ENCODE measurements at places on chromosomes 4 and X.

DNA sequence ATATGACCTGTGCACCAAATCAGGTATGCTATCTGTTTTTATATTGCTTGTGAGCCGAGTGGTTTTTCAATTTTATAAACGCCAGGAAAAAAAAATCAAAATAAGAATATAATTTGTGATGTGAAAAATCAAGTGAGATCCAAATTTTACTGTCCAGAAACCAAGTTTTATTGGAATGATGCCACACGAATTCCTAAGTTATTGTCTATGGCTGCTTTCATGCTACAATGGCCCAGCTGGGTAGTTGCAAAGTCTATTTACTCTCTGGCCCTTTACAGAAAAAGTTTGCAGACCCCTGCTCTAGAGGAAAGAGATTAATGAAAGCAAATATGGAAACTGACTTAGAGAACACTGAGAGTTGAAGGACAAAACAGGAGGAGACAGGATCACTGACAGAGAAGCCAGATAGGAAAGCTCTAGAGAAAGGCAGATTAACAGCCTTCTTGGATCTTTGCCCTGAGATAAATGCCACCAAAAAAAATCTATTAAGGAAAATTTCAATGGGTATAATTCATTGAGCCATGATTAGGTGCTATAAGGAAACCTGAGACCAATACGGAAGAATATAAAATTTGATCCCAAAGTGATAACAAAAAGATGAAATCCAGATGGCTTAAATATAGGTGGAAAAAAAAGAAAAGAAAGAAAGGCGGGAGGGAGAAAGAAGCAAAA, 29.8 kb downstream of the PRSS12 start:
- DNase-seq = no peak

DNA sequence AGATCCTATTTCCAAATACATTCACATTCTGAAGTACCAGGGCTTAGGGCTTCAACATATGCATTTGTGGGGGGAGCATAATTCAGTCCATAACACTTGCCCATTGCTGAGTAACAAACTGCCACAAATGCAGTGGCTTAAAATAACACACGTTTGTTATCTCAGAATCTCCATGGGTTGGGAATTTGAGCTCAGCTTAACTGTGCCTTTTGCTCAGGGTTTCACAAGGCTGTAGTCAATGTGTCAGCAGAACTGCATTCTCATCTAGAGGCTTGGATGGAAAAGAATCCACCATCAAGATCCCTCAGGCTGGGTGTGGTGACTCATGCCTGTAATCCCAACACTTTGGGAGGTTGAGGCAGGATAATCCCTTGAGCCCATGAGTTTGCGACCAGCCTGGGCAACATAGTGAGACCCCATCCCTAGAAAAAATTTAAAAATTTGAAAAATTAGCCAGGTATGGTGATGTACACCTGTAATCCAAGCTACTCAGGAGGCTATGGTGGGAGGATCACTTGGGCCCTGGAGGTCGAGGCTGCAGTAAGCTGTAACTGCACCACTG, 25.8 kb upstream of the TBL1X start:
- DNase-seq = no peak

DNA sequence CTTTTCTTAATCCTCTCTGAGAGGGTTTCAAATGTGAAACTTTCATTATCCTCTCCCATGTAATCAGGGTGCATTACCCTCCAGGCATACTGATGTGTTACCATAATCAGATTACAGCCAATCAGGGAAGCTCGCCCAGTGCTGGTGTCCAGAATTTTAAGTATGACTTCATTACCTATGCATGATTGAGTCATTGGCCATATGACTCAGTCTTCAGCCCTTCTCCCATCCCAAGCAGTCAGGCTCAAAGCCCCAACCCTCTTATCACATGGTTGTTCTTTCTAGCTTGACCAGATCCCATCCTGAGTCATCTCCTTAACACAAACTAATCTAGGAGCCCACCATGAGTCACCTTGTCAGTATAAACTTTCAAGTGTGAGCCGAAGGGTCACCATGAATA, 1668.1 kb upstream of the AGA start:
- DNase-seq = no peak

DNA sequence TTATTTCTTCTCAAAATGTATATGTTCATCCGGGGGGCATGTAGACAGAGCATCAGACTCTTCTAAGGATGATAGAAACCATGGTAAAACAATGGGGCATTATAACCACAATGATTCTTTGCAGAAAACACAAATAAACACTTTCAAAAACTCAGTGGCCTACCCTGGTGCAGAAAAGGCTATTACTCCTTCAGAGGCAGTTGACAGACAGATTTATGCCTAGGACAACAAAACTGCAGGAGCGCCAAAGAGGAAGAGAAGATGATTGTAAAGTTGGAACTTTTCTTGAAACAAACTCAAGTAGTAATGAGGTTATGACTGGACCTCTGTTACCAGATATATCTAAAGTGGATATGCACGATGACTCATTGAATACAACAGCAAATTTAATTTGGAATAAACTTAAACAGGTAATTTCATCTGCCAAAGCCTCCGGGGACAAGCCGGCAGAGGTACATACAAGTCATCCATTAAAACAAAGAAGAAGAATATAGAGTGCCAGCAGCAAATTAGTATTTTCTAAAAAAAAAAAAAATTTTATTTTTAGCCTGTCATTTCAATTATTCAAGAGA, 1068.4 kb upstream of the INTU start:
- DNase-seq = no peak

DNA sequence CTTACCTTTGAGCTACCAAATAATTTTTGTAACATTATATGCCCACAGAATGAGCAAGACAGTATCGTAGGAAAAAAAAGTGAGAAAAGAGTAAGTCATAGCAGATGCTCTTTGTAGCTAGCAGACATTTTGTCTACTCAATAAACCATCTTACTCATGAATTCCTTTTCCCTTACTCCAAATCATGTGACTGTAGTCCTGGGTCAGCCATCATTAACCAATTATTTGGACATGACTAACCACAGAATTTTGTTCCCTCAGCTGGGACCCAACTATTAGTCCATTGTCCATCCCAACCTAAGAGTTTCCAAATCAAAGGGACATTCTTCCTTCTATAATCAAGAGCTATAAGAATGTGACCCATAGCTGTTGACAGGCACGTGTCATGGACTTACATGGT, 11.4 kb downstream of the UBE2D3 start:
- DNase-seq = no peak

DNA sequence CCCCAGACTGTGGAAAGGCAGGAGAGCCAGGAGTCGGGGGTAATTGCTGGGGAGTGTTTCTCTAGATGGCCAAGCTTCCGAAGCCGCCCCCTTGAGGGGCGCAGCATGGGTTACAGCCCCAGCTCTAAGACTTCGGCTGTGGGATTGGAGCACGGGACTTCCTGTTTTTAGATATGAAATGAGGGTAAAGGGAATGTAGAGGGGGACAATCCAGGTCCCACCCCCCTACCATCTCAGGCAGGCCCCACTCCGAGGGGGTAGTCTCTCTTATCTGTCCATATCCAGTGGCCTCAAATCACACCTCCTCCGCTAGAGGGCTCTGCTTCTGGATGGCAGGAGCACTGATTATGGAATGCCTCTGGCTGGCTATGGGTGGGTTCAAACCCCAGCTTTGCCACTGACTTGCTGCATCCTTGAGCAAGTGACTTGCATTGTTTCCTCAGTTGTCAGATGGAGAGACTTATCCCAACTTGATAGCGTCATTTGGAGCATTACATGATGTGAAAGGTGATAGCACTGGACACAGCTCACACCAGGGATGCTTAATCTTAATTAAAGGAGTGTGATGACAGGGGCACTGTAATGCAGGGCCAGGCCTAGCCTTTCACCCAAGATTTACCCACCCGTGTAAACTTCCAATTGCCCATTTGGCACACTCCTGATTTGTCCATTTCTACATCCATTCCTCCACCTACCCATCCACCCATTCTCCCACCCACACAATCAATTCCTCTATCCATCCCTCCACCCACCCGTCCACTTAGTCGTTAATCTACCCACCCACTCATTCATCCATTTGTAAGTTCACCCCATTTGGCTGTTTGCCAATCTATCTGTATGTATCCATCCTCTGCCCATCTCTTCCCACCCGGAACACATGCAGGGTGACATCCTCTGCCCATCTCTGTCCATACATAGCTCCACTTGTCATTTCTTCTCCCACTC, 848 bp upstream of the KCND1 start:
- DNase-seq = peak; percentile 81

GRCh38 chrX:100083211-100083610, 326.9 kb downstream of the PCDH19 start:
- no peak for DNase-seq

DNA sequence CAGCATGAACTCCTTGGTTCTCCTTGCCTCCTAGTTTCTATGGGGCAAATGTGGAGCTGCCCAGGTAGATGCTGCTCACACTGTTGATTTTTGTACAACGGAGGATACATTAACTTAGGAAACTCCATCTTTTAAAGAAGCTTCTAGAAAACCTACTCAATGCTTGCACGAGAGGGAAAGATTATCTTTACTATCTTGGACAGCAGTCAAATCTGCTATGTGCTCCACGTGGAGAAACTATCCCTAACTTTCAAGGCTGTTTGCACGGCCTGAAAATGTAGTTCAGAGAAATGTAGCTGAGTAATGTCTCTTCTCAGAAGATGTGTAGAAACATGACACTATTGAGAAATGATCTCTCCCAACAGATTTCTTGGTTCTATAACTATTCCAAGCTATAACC, 1530.9 kb upstream of the PABPC4L start:
- DNase-seq = no peak

- no peak for DNase-seq
Measured at GRCh38 chr4:119116925-119117900, 18.4 kb upstream of the MYOZ2 start.

DNA sequence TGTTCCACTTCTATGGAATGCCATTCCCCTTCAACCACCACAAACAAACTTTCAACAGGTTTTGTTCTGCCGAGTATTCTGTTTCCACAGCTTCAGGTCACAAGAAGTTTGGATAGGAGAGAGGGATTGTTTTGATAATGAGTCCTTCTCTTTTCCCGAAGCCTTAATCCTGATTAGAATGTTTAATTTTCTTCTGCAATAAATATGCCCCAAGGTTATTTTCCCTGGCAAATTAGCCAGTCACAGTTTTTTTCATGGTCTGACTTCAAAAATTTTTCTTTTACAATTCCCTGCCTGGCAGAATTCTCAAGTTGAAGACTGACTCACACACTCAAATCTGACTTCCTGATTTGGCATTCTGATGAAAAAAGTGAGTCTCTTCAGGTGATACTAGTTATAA, 33.1 kb upstream of the EDNRA start:
- no peak for DNase-seq

DNA sequence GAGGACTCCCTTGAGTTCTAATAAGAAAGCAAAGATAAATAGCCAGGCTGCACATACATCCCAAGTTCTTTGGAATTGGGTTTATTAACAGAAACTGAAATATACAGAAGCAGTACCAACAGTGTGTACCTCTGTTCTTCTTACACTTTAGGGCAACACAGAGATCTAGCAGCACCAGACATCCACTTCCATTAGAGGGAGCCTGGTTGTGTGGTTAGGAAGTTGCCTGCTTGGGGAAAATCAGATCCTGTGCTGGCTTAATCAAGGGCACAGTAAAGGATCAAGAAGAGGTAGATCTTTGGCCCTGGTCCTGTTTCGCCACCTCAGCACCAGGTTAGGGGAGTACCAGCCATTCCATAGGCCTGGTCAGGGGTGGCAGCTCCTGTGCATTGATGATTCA, 231.1 kb upstream of the ARHGAP24 start:
- DNase-seq = no peak

- no peak for DNase-seq
Measured at GRCh38 chrX:19627533-19627932, 112.2 kb upstream of the MAP3K15 start.

GRCh38 chr4:139643042-139643895, 22.4 kb upstream of the MGST2 start:
- no peak for DNase-seq

- no peak for DNase-seq
Measured at GRCh38 chr4:987624-988513, 1.0 kb downstream of the IDUA start.

DNA sequence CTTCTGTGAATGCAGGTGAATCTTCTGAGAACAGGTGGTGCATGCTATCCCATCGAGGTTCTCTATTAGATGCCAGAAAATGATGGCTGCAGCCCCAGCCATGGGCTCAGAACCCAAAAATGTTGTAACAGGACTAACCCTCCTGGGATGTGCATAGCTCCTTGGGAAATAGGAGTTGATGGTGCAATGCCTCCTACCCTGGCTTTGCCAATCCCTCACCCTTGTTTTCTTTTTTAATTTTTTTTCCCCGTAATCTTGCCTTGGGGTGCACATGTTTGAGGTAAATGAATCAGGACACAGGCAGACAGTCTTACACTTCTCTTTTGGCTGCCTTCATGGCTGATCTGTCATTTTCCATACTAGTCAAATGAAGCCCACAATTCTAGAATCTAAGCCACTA, 96.6 kb downstream of the KIT start:
- no peak for DNase-seq

- DNase-seq = no peak
Measured at GRCh38 chr4:93748373-93749291, 79.9 kb upstream of the ATOH1 start.
